Activated T-helper 1 cell treated with anti-CD3 and anti-CD28 coated beads, Interleukin-12 subunit alpha, Interleukin-12 subunit beta, Interleukin-2, Interleukin-4 antibody, amounts not matched to agents 30 ng/mL and 10 ng/mL and 1 ng/mL, durations not matched to agents 14 hours and 24 hours and 36 hours (primary cell): ENCODE measurements at places on chromosomes 3 and 15. TPM values are rescaled to one million over a fixed set of nuclear protein-coding genes. Genes with fewer than 3 reads are reported as not detected.
A peak's percentile ranks its signal among the peaks of the same experiment; 100 is the strongest.

- H3K36me3 ChIP-seq, result no peaks in the 10 kb centered on the region
- H3K4me1 ChIP-seq, result no peaks in the 10 kb centered on the region
- no peak overlapping the region for H3K27ac ChIP-seq
These were observed 13.9 kb downstream of the NLGN1 start for GRCh38 chr3:173411375-173411973.

GRCh38 chr3:57582474-57583168 lies 14.5 kb downstream of the ARF4 start:
- no peak for DNase-seq
- H3K27me3 ChIP-seq, result no peaks in the 10 kb centered on the region
- no peak overlapping the region for H3K4me3 ChIP-seq
- H3K36me3 ChIP-seq, result peaks cover 29% of the 10 kb centered on the region
- no peak overlapping the region for H3K27ac ChIP-seq

DNA sequence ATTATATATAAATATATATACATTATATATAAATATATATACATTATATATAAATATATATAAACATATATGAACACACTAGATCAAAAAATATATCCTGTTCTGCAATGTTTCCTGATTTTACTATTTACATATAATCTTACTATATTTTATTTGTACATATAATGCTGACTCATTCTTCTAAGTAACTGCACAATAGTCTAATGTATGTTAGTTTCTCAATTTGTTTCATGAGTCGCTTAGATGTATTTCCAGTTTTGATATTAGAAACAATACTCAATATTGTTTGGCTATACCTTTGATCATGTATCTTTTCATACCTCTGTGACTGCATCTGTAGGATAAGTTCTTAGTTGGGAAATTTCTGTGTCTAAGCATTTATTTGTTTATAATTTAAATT lies 669.9 kb upstream of the CCDC54 start:
- H3K4me1 ChIP-seq, result no peaks in the 10 kb centered on the region
- H3K36me3 ChIP-seq, result no peaks in the 10 kb centered on the region
- H3K27me3 ChIP-seq, result no peaks in the 10 kb centered on the region
- no peak for DNase-seq

The CCR8 gene
- 7.1 and 8.9 TPM in 2 replicates for total RNA-seq

DNA sequence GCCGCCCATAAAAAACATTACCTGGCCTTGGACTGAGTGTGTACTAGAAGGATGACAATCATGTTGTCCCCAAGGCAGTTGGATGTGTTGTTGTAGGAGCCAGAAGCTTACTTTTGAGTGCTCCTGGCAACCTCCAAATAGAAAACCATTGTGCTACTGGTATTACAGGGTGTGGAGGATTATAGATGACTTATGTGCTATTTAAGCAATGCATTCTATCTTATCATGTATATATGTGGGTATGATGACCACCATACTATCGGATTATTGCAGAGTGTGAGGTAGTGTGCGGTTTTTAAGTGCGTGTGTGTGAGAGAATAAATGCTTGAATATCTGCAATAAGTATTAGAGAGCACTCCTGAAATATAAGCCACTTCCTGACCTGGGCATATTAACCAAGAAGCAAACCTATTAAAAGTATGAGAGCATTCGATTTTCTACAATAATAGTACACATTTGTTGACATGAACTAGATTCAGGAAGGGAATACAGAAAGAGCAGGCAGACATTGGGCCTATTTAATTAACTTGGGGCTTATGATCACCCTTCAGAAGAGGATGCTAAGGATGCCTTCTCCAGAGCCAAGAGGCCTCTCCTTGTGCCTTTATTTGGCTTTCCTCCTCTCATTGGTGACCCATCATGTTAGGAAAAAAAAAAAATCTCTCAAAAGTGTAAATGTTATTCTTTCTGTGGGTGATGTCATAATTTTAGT lies 11.7 kb upstream of the MBNL1 start:
- peaks cover 97% of the 10 kb centered on the region for H3K4me1 ChIP-seq
- H3K36me3 ChIP-seq, result peaks cover 41% of the 10 kb centered on the region
- peak overlapping the region; percentile 70 for H3K4me3 ChIP-seq
- H3K27me3 ChIP-seq, result no peaks in the 10 kb centered on the region

GRCh38 chr15:83324799-83325198 lies 40.3 kb upstream of the BNC1 start:
- DNase-seq, result no peak
- H3K27me3 ChIP-seq, result peaks cover 10% of the 10 kb centered on the region
- no peaks in the 10 kb centered on the region for H3K36me3 ChIP-seq
- H3K4me1 ChIP-seq, result no peaks in the 10 kb centered on the region
- no peak overlapping the region for H3K4me3 ChIP-seq
- no peak overlapping the region for H3K27ac ChIP-seq

GRCh38 chr15:90647326-90647725 lies 69.8 kb upstream of the BLM start:
- H3K36me3 ChIP-seq, result peaks cover 23% of the 10 kb centered on the region
- DNase-seq, result no peak
- peak overlapping the region; percentile 62 for H3K27ac ChIP-seq
- H3K4me3 ChIP-seq, result no peak overlapping the region

The FAM3D gene
- not detected in 2 replicates for total RNA-seq

GRCh38 chr15:91839867-91840266 lies 13.6 kb upstream of the SLCO3A1 start:
- H3K36me3 ChIP-seq, result no peaks in the 10 kb centered on the region
- no peak overlapping the region for H3K27ac ChIP-seq
- DNase-seq, result no peak

- H3K4me3 ChIP-seq, result no peak overlapping the region
- no peak for DNase-seq
- H3K36me3 ChIP-seq, result peaks cover 3% of the 10 kb centered on the region
These were observed 369.1 kb downstream of the RORA start for GRCh38 chr15:60859996-60860494.

- DNase-seq, result no peak
- no peaks in the 10 kb centered on the region for H3K4me1 ChIP-seq
- no peak overlapping the region for H3K4me3 ChIP-seq
- H3K27ac ChIP-seq, result no peak overlapping the region
- no peaks in the 10 kb centered on the region for H3K36me3 ChIP-seq
These were observed 94.4 kb downstream of the LRRN1 start for GRCh38 chr3:3893590-3893989.

The CPNE9 gene
- total RNA-seq, result 0.93 TPM in 1 of 2 replicates, not detected in the other

The STRIT1 gene
- total RNA-seq, result not detected in 2 replicates

DNA sequence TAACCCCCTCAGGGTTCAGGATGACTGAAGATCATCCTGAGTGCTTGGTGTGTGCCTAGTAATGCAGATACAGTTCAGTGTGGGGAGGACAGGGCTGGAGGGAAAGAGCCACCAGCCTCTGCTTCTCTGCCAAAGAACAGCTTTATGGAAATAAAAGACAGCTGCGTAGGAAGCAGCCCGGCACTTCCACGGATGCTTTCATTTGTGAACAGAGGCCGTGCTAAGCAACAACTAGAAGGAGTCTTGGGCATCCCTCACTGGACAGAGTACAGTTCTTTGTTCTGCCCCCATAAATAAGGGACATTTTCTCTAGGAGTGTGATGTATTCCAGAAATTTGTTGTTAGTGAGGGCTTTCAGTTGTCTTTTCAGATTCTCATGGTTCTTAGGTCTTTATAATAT lies 194.8 kb upstream of the RGMA start:
- no peak overlapping the region for H3K4me3 ChIP-seq
- H3K4me1 ChIP-seq, result no peaks in the 10 kb centered on the region
- no peaks in the 10 kb centered on the region for H3K36me3 ChIP-seq
- no peak overlapping the region for H3K27ac ChIP-seq
- peaks cover 17% of the 10 kb centered on the region for H3K27me3 ChIP-seq

The DPPA2 gene
- not detected in 2 replicates for total RNA-seq

DNA sequence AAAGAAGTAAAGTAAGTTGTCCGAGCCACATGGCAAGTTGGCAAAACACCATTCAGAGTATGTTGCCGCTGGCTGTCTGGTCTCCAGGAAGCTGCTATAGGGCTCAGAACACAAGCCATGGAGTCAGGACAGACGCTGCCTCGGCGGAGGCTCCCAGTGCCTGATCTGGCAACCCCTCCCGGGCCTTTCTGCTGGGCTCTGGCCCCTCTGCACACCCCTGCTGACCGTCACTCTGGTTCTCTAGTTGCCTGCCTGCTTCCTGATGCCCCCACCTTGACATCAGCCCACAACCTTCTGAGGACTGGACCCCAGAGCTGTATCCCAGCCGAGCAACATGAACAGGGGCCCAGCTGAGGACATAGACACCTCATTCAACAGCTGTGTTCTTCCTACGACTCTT lies 39.1 kb downstream of the MGLL start:
- H3K4me1 ChIP-seq, result peaks cover 9% of the 10 kb centered on the region
- peaks cover 2% of the 10 kb centered on the region for H3K36me3 ChIP-seq
- H3K27ac ChIP-seq, result no peak overlapping the region
- no peaks in the 10 kb centered on the region for H3K27me3 ChIP-seq

The MASP1 gene
- not detected in 2 replicates for total RNA-seq

GRCh38 chr15:40846841-40847222 lies 3.0 kb downstream of the SPINT1 start:
- H3K27ac ChIP-seq, result no peak overlapping the region
- peaks cover 14% of the 10 kb centered on the region for H3K27me3 ChIP-seq
- peak overlapping the region; percentile 53 for H3K4me3 ChIP-seq
- peaks cover 33% of the 10 kb centered on the region for H3K4me1 ChIP-seq
- no peak for DNase-seq
- H3K36me3 ChIP-seq, result peaks cover 5% of the 10 kb centered on the region

The ABHD17C gene
- total RNA-seq, result 4.7 and 5.0 TPM in 2 replicates

DNA sequence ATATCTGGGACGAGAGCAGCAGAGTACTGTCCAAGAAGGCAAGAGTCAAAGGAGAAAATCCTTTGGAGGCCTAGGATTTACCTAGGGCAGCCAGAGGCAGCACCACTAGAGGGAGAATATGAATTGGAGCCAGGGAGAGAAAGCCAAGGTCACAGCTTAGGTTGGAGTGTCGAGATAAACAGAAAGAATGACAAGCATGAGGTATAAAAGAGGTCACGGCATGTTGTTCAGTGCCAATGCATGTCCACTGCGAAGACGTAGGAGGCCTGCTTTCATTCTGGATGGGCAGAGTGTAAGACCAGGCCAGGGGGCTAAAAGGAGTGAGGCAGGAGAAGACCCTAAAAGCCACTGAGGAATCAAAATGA lies 47.2 kb downstream of the THBS1 start:
- H3K4me3 ChIP-seq, result peak overlapping the region; percentile 4
- peaks cover 83% of the 10 kb centered on the region for H3K4me1 ChIP-seq
- H3K27ac ChIP-seq, result peak overlapping the region; percentile 73
- H3K36me3 ChIP-seq, result peaks cover 28% of the 10 kb centered on the region

DNA sequence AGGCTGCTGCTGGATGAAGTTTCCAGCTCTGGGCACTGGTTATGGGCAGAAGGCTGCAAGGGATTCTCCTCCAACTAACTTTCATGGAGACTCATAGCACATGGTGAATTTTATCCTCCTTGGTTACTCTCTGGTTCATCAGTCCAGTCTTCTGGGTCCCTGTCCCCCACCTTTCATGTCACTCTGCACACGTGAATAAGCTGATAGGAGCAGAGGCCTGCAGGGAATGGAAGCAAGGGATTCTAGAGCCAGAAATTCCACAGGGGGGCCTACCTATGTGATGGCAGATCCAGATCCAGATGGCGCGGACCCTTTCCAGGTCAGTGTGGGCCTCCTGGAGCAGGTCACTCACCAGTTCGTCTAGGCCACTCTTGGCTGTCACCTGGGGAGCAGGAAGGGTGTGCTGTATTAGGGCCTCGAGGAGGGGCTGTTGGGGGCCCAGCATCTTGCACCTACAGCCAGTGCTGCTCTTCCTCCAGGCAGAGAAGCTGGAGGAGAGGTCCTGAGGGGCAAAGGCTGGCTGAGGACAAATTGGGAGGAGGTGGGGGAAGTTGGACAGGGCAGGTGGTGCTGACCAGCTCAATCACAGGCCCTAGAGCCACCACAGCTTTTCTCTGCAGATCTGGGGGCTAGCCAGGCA lies 30.2 kb downstream of the KY start:
- DNase-seq, result no peak
- no peaks in the 10 kb centered on the region for H3K4me1 ChIP-seq
- H3K4me3 ChIP-seq, result no peak overlapping the region

- no peaks in the 10 kb centered on the region for H3K4me1 ChIP-seq
- no peak overlapping the region for H3K4me3 ChIP-seq
- no peak overlapping the region for H3K27ac ChIP-seq
- H3K27me3 ChIP-seq, result no peaks in the 10 kb centered on the region
- DNase-seq, result no peak
These were observed 113.6 kb upstream of the SNTN start for GRCh38 chr3:63538919-63539318.

The ALPK3 gene
- total RNA-seq, result 0.10 and 0.66 TPM in 2 replicates

- H3K4me1 ChIP-seq, result no peaks in the 10 kb centered on the region
- no peaks in the 10 kb centered on the region for H3K36me3 ChIP-seq
- no peak overlapping the region for H3K27ac ChIP-seq
- no peak overlapping the region for H3K4me3 ChIP-seq
- no peak for DNase-seq
These were observed 234.6 kb downstream of the NAALADL2 start for GRCh38 chr3:175093748-175094147.
